Psoas muscle (tissue), 8 donors: ENCODE measurements at places on chromosomes 7 and 10. TPM values are rescaled to one million over a fixed set of nuclear protein-coding genes. Genes with fewer than 3 reads are reported as not detected.

Gene CYP3A7
- not detected for polyA plus RNA-seq

Gene BAMBI
- polyA plus RNA-seq: 0.44 TPM

Gene NKX2-3
- not detected for polyA plus RNA-seq

Gene ACTR1A
- 76.2 TPM for polyA plus RNA-seq

Gene GPNMB
- 4.3 TPM for polyA plus RNA-seq

Gene NMT2
- polyA plus RNA-seq: 5.9 TPM

Gene OR6V1
- not detected for polyA plus RNA-seq

Gene SLC26A3
- 0.12 TPM for polyA plus RNA-seq

Gene CYP2C19
- polyA plus RNA-seq: not detected

Gene MSMB
- not detected for polyA plus RNA-seq

Gene NXPH1
- polyA plus RNA-seq: not detected

Gene DNAH11
- polyA plus RNA-seq: 0.01 TPM

Gene SPDYE16
- 0.04 TPM for polyA plus RNA-seq

Gene OIT3
- polyA plus RNA-seq: 0.03 TPM

Gene PNLIPRP2
- 0.13 TPM for polyA plus RNA-seq

Gene EN2
- polyA plus RNA-seq: 0.16 TPM

Gene EFCAB10
- not detected for polyA plus RNA-seq

Gene FAM237B
- not detected for polyA plus RNA-seq

Gene PON3
- 0.43 TPM for polyA plus RNA-seq

Gene FKBP6
- polyA plus RNA-seq: not detected

Gene TSPAN15
- 10.7 TPM for polyA plus RNA-seq

Gene NPTX2
- 8.3 TPM for polyA plus RNA-seq

Gene PKD1L1
- 0.73 TPM for polyA plus RNA-seq

Gene ANKRD2
- 5,473 TPM for polyA plus RNA-seq

Gene UPK3BL2
- 2.4 TPM for polyA plus RNA-seq

Gene ZNF479
- polyA plus RNA-seq: not detected

Gene CARD11
- polyA plus RNA-seq: 0.08 TPM

Gene IFRD1
- 153 TPM for polyA plus RNA-seq

Gene GATAD1
- polyA plus RNA-seq: 8.9 TPM

Gene LIPF
- 0.06 TPM for polyA plus RNA-seq

Gene CPA2
- polyA plus RNA-seq: 0.23 TPM

Gene SGCE
- polyA plus RNA-seq: 7.0 TPM

Gene ENTPD1
- polyA plus RNA-seq: 1.7 TPM

Gene UPK3B
- 0.12 TPM for polyA plus RNA-seq

Gene NEUROG3
- not detected for polyA plus RNA-seq

Gene WIPF3
- 17.4 TPM for polyA plus RNA-seq

Gene GJD4
- 0.03 TPM for polyA plus RNA-seq
